NCI-H2029 treated with DMSO at 0.1 percent for 48 hours (cell line): ENCODE measurements at places on chromosomes 2 and 18.

DNA sequence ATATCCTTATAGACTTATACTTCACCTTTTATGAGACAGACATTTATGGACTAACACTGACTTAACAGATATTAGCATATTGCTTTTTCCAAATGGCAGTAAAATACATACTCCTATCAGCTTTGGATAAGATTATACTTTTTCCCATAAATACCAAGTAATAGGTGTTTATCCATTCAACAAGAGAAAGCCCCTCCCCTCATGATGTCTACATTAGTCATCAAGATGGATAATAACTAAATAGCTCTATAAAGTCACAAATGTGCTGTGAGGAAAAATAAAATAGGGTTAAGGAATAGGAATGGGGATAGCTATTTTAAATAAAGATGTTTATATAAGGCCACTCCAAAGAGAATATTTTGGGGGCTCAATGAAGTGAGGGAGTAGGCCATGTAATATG, 39.4 kb downstream of the CSRNP3 start:
- DNase-seq = no peak

DNA sequence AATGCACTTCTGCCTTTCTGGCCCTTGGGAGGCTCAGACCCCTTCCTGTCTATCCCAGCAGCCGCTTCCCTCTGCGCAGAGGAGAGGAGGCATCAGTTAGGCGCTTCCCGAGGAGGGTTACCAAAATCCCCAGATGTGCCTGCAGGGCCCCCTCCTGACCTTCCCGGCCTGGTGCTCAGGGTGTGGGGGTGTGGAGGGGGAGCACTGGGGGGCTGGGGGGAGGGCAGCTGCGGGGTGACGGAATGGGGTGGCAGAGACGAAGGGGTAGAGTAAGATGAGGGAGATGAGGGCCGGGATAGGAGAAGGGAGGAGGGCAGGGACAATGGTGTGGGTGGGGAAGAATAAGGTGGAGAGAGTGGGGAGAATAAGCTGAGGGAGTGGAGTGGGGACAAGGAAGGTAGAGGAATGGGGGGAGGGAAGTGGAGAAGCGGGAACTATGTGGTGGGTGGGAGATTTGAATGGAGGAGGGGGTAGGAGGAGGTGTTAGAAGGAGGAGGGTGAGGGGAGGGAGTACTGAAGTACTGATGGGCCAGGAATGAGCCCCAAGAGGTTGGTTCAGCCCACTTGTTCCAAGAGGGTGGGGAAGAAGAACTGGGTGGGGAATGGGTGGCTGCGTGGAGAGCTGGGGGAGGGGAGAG, 6.5 kb upstream of the ZAP70 start:
- no peak for DNase-seq

GRCh38 chr2:100070078-100070477, 72.3 kb downstream of the AFF3 start:
- DNase-seq = no peak

DNA sequence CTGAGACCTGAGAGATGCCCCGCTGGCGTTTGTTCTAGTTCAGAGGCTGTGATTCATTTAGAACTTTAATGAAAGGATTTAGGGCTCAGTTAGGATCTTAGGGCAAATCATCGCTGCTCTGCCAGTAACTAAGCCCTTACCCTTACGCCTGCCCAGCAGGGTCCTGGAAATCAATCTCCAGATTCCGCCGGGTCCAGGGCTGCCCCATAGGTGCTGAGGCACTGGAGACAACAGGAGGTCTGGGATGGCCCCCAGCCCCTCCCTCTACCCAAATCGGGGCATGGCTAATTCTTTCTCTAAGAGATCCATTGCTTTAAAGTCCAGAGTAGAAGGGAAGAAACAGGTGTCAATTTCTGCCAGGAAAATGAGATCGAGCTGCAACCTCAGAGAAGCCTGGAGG, 83.1 kb downstream of the SDC1 start:
- no peak for DNase-seq

DNA sequence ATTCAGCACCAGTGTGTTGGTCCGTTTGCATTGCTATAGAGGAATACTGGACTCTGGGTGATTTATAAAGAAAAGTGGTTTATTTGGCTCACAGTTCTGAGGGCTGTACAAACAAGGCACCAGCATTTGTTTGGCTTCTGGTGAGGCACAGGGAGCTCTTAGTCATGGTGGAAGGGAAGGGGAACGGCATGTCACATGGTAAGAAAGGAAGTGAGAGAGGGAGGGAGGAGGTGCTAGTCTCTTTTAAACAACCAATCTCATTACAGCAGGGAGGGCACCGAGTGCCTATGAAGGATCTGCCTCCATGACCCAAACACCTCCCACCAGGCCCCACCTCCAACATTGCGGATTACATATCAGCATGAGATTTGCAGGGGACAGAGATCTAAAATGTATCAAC, 143.9 kb upstream of the DLX2 start:
- no peak for DNase-seq

GRCh38 chr2:202102425-202103000, 29.5 kb downstream of the KIAA2012 start:
- DNase-seq = no peak

DNA sequence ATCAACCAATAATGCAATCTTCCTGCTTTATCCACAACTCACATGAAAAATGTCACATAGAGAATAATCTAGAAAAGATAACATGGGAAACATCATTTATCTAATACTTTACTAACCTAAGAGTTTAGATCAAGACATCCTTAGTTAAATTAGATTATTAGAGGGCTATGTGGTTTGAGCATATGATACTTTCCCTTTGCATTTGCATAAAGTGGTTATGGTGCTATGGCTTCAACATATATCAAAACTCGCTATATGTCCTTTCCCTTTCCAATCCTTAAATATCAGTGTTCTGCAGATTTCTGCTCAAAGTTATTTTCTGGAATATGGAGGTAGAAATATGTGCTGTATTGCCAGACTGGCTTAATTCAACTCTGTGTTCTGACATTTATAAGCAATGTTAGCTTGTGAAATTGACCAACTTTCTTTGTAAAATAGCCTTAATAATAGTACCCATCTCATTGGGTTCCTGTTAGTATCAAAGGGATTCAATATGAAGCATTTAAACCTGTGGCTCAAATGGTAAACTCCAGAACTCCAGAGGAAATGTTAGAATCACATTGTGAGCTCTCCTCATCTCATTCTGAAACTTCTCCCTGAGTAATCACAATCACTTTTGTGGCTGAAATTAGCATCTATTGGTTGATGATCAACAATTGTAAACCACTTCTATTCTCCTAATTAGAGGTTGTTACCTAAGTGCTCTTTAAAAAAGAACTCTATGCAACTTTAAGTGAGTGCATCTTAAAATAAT, 1089.9 kb upstream of the SLC39A10 start:
- no peak for DNase-seq

- DNase-seq = peak; percentile 85
Observed at GRCh38 chr2:179954026-179954425, 53.1 kb downstream of the CWC22 start.

GRCh38 chr18:12595571-12596255, 62.2 kb downstream of the SPIRE1 start:
- no peak for DNase-seq

DNA sequence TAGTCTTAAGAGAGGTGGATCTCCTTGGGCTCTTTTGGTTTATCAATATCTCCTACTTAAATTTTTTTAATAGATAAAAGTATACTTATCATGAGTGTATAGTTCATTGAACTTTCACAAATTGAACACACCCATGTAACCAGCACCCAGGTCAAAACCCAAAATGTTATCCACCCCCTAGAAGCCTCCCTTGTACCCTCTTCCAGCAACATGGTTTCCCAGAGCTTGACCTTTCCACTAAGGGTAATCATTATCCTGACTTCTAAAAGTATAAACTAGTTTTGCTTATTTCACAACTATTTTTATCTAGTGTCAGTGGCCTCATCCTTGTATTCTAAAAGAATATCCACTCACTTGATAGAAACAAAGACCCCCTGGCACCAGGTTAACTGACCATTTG, 106.8 kb downstream of the MDH1 start:
- no peak for DNase-seq

GRCh38 chr2:169741-170140, 94.1 kb downstream of the SH3YL1 start:
- DNase-seq = no peak

GRCh38 chr18:75262511-75262910, 51.9 kb downstream of the TSHZ1 start:
- DNase-seq = no peak

DNA sequence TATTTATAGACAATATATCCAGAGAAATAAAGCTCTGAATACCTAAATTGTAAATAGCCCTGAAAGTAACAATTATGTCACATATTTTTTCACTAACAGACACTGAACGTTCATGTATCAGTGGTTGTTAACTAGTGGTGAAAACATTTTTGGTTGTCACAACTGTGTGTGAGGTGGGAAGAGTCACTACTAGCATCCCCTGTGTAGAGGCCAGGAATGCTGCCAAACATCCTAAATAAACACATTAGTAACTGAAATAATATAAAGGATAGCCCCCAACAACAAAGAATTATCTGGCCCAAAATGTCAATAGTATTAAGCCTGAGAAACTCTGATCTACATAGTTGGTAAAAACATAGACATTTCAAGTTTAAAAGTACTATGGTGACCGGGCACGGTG, 64.5 kb downstream of the ROCK1 start:
- DNase-seq = no peak

DNA sequence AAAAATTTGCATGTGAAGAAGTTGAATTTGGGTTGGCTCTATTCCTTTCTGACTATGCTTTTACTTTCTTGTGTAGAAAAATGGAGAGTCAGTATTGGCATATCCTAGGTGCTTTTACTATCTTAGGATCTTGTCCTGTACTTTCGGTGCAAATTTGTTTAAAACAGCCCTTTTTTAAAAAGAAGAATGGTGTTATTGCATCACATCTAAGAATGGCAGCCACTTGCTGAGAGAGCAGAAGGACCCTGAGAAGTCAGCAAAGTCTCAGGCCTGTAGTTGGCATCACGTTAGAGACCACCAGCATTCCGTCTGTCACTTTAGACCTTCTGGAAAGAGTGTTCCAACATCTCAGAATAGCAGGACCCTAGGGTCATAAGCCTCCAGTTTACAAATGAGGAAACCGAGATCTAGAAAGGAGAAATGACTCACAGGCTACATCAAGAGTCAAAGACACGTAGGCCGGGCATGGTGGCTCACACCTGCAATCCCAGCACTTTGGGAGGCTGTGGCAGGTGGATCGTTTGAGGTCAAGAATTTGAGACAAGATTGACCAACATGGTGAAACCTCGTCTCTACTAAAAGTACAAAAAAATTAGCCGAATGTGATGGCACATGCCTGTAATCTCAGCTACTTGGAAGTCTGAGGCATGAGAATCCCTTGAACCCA, 42.5 kb downstream of the SPATS2L start:
- no peak for DNase-seq

DNA sequence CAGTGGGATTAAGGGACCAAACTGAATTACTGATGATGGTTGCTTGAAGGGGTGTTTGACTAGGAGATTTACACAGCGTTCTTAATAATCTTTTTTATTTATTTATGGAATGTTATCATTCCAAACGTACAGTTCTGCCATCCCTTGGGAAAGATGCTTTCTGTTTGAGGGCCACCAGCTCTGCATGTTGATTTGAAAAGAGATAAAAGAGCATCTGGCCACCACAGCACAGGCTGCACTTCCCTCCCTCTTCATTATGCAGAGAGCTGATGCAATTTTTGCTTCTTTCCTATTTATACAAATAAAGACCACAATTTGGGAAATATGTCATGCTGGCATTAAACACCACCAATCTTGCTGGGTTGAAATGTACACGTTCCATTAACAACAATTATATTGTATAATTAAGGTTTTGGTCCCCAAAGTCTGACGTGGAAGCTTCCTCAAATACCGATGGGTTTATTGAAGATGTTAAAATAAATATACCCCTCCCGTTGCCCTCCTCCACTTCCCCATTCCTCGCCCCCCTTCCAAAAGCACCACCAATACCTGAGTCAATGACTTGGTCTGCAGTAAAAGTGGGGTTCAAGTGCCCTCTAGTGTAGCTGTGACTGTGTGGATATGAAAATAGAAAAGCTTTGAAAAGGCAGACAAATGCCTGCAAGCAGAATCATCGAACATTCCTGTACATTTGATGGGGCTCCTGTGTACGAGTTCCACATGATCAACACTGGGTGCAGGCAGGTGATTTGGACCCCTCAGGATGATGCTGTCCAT, 211.9 kb downstream of the HRH4 start:
- no peak for DNase-seq

DNA sequence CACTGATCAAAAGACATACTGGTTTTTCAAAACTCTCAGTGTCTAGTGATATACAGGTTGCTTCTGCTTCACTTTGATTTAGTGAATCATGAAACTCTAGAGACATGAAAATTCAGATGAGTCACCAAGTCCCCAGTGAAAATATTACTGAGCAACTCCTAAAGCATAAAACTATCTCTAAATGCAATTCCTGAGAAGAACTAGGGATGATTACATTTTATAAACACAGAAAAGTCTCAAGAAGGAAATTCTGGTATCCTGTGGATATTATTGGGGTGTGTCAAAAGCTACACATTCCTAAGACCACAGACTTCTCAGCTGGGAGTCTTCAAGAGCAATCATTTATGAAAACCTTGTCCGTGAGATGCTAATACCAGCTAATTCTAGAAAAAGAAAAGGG, 9.7 kb downstream of the LRRTM4 start:
- no peak for DNase-seq

GRCh38 chr2:100239486-100240210, 82.7 kb downstream of the LONRF2 start:
- DNase-seq = no peak

GRCh38 chr2:128502200-128502599, 183.5 kb upstream of the HS6ST1 start:
- DNase-seq = no peak

DNA sequence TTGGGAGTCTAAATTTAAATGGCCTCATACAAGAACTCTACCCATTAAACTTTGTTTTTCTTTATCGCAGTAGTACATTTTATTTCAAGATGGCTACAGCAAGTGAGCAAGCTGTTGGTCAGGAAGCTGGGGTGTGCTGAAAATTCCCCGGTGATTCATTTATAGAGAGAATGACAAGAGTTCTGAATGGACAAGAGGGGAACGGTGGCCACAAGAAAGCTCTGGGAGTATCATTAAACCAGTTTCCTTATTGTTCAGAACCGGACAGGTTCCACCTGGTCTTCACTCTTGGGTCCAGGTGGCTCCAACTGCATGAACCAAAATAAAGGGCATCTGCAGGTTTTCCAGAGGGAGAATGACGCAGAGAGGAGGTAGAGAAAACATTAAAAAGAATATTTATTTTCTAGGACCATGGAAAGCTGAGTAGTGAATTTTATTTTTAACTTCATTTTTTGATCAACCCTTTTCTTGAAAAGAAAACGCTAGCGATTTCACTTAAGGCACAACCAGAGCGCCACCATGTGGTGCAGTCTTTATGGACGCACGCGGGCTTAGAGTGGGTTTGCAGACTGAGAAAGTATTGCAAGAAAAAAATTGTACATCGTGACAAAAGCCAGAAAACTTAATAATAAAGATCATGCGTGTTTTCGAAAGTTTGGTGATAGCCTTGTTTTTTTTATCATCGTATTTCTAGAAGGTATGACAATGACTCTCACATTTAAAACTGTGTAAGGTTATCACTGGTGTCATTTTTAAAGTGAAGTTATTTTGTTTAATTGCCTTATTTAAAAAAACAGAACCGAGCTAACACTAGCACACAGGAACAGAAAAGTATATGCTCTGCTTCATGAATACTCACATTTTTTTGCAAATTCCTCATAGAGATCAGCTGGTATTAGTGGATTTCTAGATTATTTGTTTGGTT, 97.9 kb upstream of the NOL4 start:
- peak; percentile 64 for DNase-seq

- no peak for DNase-seq
Observed at GRCh38 chr2:100137866-100138570, 4.4 kb downstream of the AFF3 start.

GRCh38 chr2:17124575-17125318, 393.5 kb downstream of the RAD51AP2 start:
- DNase-seq = no peak
